ENCODE measurements at places on chromosomes 3 and 15.

- DNase-seq: no peak
Measured at GRCh38 chr15:40128766-40129660, 20.3 kb upstream of the BMF start.

GRCh38 chr3:194952841-194953241, 267.2 kb downstream of the FAM43A start:
- DNase-seq: no peak

DNA sequence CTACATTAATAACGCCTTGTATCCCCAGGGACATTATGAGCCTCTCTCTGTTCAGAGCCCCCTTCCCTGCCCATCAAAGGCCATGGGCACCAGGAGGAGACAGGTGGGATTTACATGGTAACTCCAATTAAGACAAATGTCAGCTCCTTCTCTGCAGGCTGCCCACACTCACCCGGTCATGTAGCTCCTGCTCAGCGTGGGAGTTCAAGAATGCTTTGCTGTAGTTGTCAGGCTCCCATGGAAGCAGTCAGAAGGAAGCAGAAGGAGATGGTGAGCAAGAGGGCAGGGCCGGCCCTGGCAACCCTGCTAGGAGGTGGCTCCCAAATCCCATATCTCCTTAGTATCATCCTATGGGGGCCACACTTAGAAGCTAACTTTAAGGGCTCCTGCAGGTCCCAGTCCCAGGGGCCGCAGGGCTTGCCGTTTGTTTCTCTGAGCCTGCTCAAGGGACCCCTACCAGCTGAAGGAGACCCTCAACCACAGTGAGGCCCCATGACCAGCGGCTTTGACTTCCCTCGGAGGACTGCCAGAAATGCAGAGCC, 218.4 kb upstream of the TLE3 start:
- DNase-seq: no peak

DNA sequence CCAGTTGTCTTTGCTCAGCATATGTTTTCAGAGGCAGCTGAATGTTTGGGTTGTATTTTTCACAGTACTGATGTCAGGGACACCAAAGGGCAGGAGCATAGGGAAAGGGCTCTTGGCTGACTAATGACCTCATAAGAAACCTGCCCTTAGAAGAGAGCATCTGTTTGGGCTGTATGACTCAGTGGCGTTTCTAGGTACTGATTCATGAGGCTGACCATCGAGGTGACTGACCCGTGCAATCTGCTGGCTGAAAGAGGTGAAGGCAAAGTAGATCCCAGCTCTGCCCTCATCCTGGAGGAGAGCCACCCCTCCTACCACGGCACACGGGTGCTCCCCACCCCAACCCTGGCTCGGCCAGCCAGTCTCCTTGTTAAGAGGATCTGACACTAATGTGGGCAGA, 8.3 kb downstream of the LMCD1 start:
- no peak for DNase-seq

GRCh38 chr15:69224383-69224782, 63.9 kb downstream of the GLCE start:
- DNase-seq: no peak

- no peak for DNase-seq
Measured at GRCh38 chr15:35546511-35547381, 781 bp upstream of the DPH6 start.

DNA sequence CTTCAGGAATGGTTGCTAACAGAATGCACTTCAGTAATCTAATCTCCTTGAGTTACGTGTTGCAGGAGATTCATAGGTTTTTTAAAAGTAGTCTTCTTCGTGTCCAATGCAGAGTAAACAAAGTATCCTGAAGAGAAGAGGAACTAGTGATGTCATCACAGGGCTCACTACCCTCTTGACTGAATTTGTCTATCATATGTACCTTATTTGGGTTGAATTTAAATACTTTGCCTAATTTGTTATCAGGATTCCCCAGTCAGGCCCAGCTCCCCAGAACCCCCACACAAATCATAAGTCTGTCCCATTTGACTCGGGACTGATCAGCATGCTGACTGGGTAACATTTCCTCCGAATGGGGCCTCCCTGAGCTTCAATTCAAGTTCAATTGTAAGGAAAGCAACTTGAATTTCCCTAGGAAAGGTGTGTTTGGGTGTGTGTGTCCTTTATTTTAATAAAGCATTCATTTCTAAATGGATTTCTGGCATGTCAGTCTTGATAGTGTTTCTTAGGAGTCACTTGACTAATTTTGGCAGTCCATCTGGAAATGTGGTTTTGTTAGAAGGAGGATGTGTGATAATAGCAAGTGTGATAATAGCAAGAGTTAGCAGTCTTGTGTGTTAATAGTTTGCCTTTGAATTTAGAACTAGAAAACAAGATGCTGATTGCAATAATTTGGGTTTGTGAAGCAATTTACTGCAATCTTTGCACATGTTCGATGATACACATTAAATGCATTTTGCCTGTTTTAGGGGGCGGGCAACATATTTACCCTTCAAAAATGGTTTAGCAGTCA, 21.9 kb downstream of the OXNAD1 start:
- no peak for DNase-seq

All from RPMI8226 (cell line).